ENCODE measurements at places on chromosomes 6 and 20.

DNA sequence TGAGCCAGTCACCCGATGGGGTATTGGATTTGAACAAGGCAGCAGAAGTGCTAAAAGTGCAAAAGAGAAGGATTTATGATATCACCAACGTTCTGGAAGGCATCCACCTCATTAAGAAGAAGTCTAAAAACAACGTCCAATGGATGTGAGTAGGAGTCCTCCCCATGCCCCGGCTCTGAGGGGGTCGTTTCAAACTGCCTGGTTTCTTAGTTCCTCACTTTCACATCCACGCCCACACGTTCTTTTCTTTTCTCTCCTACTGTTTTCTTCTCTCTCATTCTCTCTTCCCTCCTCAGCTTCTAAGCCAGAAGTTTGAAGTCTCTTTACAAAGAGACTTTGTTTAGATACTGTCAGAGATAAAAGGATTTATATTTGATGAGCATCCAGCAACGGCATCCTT lies 53.0 kb upstream of the CDKAL1 start:
- DNase-seq = no peak

DNA sequence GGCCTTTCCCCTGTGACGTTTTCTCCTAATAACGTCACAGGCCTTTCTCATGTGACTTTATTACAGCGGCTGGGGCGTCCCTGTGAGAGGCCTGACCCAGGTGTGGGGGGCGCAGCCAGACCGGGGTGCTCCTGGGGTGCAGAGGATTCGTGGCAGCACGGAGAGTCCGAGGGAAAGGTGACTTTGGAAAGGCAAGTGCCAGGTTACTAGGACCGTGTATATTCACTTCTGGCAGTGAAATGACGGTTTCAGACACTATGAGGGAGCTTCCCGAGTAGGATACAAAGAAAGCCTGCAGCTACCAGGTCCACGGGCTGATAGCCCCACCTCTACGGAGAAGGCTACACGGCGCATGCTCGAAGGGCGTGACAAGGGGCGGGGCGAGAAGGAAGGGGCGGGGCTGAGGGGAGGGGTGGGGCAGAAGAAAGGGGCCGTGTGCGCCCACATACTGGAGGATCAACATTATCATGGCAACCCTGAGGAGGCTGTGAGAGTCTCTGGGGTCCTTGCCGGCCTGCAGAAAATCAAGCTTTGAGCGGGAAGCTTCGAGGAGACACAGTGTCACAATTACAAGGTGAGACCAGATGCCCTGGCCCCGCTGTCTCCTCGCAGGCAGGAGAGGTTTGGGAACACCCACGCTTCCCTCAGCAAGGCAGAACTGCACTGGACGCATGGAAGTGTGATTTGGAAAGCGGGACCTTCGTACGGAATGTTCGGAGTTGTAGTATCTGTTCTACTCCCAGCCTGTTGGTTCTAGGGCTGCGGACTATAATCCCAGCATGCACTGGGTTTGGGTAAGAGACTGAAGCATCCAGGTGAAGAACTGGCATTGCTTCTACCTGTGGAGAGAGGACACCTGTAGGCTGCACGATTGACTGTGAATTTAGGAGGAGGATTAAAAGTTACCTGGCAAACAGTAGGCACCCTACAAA lies 54.4 kb upstream of the ZNF337 start:
- no peak for DNase-seq

- no peak for DNase-seq
These were observed 99.9 kb downstream of the NFATC2 start for GRCh38 chr20:51442602-51443001.

DNA sequence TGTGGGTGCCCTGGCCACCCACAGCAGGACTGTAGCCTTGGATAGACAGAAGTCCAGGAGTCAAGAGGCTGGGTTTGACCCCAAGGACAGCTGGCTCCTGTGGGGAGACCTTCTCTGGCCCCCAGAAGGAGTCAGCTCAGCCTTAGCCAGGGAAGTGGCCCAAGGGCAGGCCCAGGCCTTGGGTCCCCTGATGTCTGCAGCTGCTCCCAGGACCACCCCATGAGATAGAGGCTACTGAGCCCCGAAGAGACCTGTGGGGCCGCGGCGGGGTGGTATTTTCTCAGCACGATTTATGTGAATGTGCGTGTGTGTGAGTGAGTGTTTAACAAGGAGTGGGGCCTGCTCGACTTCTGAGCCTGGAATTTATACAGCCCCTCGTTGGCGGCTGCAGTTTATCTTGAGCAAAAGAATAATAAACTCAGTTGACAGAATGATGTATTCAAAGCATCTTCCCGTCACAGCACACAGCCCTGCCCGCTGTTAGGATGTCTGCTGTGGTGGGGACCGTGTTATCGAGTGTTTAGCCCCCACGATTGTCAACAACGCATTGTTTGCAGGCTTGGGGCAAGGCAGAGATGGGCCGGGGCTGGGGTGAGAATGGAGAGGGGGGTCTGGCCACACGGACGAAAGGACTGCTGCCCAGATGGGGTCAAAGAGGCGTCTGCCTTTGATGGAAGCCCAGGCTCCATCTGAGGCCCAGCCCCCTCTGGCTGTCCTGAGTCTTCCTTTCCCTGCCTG lies 163.3 kb downstream of the VEGFA start:
- no peak for DNase-seq

DNA sequence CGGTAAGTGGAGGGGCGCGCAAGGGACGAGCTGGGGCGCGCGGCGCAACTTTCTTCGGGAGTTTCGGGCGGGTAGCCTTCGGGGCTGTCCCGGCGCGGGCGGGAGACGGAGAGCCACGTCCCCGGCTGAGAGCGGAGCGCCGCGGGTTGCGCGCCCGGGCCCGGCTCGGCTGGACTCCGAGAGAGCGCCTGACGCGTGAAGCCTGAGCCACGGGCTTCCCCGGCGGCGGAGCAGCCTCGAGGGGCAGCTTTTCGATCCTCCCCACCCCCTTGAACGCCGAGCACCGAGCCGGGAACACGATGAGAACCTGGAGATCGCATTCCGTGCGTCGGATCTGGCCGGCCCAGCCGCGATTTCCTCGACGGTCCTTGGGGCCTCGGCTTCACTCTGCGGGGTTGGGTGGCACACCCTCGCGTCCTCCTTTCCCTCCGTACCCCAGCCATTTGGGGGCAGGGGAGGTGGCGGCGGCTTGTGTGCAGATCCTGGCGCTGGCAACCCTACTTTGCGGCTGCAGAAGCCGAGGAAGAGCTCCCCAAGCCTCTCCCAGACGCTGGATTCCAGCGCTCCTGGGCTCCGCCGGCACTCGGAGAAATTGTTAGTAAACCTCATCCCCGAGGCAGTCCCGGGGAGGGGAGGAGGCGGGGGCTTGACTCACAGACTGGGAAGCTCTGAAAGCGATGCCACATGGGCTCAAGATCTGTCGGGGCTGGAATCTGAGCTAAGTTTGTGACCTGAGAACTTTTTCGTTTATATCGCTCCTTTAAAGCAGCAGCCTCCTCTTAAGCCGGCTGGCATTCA lies 572 bp downstream of the DSE start:
- no peak for DNase-seq

DNA sequence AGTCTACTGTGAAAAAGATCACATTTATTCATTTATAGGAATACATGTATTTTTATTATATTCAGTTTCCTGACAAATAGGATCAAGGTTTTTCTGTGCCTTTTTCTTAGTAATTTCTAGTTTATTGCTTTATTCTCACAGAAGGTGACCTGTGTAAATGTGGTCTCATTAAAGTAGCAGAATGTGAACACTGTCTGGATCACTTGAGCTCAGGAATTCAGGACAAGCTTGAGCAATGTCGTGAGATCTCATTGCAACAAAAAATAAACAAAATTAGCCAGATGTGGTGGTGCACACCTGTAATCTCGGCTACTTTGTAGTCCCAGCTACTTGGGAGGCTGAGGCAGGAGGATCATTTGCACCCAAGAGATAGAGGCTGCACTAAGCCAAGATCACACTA lies 516.7 kb downstream of the CDKAL1 start:
- no peak for DNase-seq

GRCh38 chr6:46914279-46914810 lies 7.4 kb downstream of the ADGRF5 start:
- no peak for DNase-seq

GRCh38 chr6:44850312-44850711 lies 462.8 kb downstream of the CDC5L start:
- no peak for DNase-seq

- no peak for DNase-seq
These were observed 209.1 kb downstream of the ERMARD start for GRCh38 chr6:169960521-169960885.

DNA sequence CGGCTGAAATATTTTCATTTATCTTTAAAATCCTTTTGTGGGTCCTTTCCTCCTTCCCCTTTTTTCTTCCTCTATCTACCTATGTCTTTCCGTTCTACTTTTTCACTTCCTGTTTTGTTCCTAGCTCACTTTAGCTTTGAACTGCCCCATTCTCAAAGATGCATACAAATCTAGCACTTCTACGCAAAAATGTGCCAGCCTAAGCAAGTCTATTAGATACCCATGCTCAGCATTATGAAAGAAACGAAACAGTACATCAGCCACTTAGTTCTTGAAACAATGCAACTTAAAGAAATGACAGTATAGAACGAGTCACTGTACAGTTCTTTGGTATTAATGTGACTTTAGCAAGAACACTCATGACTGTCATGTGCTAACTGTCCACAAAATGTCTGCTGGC lies 47.3 kb upstream of the MARCKS start:
- no peak for DNase-seq

DNA sequence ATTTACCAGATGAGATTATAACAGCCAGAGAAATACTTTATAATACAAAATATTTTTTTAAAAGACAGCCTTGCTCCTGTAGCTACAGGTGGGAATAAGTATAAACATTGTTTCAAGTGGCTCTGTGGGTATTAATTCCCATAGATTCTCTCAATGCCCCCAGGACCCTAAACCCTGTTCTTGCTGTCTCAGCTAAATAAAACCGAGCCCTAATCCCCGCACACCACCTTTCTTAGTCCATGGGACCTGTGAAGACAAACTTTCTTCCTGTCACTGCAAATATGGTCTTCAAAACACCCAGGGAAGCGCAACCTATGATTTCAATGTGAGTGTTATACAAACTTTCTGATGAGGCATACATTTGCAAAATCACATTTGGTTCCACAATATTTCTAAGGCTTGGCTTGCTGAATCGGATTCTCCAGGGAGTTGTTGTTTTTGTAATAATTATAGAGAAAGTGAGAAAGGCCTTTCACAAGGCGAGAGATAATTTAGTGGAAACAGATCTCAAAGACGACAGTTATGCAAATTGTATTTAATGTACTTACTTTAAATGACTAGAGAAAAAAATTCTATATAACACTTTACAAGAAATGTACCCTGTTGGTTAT lies 11.1 kb downstream of the SMLR1 start:
- DNase-seq = no peak

- DNase-seq = no peak
These were observed 462.7 kb upstream of the SULF2 start for GRCh38 chr20:48247961-48248360.

DNA sequence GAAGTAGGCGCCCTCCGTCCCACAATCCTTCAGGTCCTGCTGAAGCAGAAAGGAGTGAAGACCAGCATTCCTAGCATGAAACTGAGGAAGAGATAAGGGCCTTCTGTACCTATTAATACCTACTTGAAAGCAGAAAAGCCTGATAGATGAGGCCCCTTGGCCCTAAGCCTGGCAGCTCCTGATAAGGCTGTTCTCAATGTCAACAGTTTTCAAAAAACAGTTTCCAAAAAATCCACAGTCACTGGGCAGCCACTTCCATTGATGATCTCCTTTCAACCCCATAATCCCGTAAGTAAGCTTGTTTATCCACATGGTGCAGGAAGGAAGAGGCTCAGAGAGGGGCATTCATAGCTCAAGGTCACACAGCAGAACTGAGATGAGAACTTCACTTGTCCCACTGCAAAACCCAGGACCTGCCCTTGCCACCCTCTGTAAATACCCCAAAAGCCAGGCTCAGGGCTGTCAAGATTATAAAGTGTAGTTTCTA lies 2.8 kb upstream of the E2F1 start:
- DNase-seq = no peak

DNA sequence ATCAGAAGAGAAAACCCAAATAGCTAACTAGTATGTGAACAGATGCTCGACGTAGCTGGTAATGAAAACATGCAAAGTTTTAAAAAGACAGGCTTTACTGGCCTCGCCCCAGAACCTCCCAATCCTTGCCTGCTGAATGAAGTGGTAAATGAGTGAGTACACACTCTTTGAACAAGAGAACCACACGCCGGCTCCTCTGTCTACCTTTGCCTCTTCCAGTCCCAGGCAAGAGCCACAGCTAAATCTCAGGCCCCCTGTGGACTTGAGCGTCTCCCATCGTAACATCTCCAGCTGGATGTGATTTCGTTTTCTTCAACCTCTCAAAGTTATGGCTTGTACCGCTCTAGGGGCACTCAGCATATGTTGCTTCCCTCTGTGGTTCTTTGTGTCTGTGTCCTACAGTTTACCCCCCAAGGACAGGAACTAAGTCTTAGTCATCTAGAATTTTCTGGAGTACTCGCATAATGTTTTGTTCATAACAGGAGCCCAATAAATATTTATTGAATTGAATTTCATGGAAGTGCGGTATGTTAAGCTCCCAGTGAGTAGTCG lies 153.2 kb upstream of the TAB2 start:
- no peak for DNase-seq

- no peak for DNase-seq
These were observed 49.9 kb downstream of the TULP4 start for GRCh38 chr6:158361961-158362669.

DNA sequence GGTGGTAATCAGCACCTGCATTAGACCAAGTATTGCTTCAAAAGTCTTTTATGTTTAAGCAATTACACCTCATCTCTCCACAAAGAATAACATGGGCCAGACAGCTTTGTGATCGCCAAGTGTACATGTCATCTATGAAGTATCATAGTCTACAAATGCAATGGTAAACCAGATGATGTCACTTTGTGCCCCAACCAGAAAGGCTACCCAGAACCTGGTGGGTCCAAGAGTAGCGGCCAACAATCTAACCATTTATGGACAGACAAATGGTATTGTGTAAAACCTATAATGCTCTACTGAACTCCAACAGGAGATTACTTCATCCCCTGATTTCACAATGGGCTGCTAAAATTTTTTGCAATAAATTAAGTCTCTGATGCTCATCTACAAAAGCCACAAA lies 295.9 kb downstream of the GMDS start:
- no peak for DNase-seq

- DNase-seq = no peak
These were observed 46.0 kb downstream of the SIRPA start for GRCh38 chr20:1941226-1941625.

- no peak for DNase-seq
These were observed 111.0 kb downstream of the TFAP2A start for GRCh38 chr6:10303608-10304506.

- DNase-seq = no peak
These were observed 14.8 kb downstream of the FAXC start for GRCh38 chr6:99334526-99335127.

Data from stimulated activated CD8-positive, alpha-beta memory T cell treated with anti-CD3 and anti-CD28 coated beads, Interleukin-7, amount 100 ng/mL, for 1 hour (primary cell).